ENCODE measurements at places on chromosomes 1 and 21. TPM values are rescaled to one million over a fixed set of nuclear protein-coding genes. Genes with fewer than 3 reads are reported as not detected.
A peak's percentile ranks its signal among the peaks of the same experiment; 100 is the strongest.

GRCh38 chr1:4527819-4528218 is 126.6 kb upstream of the AJAP1 start:
- H3K4me3 ChIP-seq, result no peak overlapping the region
- H3K4me1 ChIP-seq, result no peaks in the 10 kb centered on the region
- DNase-seq, result no peak
- H3K36me3 ChIP-seq, result no peaks in the 10 kb centered on the region
- H3K27me3 ChIP-seq, result no peaks in the 10 kb centered on the region
- H3K27ac ChIP-seq, result no peak overlapping the region

The FCGR3A gene
- not detected for total RNA-seq

The GBP6 gene
- not detected for total RNA-seq

GRCh38 chr1:89555550-89555949 is 30.9 kb downstream of the LRRC8B start:
- H3K27ac ChIP-seq, result no peak overlapping the region
- DNase-seq, result peak; percentile 12
- no peak overlapping the region for H3K4me3 ChIP-seq
- no peaks in the 10 kb centered on the region for H3K27me3 ChIP-seq
- no peaks in the 10 kb centered on the region for H3K36me3 ChIP-seq
- peaks cover 13% of the 10 kb centered on the region for H3K4me1 ChIP-seq

GRCh38 chr1:27314169-27314568 is 7.8 kb upstream of the TMEM222 start:
- DNase-seq, result no peak
- no peak overlapping the region for H3K27ac ChIP-seq

The DCDC2B gene
- not detected for total RNA-seq

DNA sequence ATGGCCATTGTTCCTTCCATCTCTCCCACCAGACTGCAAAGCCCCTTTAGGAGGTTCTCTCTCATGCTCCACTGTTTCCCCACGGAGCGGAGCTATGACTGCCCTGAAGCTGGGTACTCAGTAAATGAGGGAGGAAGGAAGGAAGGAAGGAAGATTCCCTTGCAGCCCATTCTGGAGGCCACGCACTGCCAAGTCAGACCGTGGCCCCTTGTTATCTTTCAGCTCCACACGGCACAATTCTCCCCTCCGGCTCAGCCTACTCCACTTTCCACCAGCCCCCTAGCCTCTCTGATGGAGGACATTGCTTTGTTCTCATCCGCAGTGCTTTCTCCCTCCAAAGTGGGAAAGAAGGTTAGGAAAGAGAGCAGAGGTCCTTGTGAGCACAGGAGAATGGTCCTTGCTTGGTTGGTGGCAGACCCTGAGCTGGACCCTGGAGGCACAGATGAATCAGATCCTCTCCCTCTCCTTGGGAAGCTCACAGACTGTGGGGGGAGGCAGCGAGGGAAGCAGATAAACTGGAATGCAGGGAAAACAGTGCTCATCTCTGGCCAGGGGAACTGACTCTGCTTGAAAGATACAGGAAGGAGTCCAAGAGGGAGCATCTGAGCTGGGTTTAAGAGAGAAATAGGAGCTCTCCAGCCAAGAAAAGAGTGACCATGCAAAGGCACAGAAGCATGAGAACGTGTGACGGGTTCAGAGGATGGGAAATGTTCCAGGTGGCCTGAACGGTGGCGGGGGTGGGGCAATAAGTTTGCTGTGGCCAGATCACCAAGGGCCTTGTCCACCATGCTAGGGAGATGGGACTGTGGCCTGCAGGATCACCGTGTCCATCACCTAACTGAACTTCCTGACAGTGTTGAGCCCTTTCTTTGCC is 52.6 kb downstream of the GLIS1 start:
- no peak overlapping the region for H3K27ac ChIP-seq
- no peak overlapping the region for H3K4me3 ChIP-seq
- no peaks in the 10 kb centered on the region for H3K4me1 ChIP-seq
- no peaks in the 10 kb centered on the region for H3K36me3 ChIP-seq
- H3K27me3 ChIP-seq, result peaks cover 3% of the 10 kb centered on the region
- DNase-seq, result no peak

GRCh38 chr1:54547601-54548388 is at the start of gene ACOT11:
Gene ACOT11, plus strand, starts transcription at chr1:54548228. Its CDS starts 82 bp downstream, at chr1:54548310.
- no peaks in the 10 kb centered on the region for H3K27me3 ChIP-seq
- H3K4me3 ChIP-seq, result peak within 1 kb of the TSS; percentile 22
- peak; percentile 87 for DNase-seq

DNA sequence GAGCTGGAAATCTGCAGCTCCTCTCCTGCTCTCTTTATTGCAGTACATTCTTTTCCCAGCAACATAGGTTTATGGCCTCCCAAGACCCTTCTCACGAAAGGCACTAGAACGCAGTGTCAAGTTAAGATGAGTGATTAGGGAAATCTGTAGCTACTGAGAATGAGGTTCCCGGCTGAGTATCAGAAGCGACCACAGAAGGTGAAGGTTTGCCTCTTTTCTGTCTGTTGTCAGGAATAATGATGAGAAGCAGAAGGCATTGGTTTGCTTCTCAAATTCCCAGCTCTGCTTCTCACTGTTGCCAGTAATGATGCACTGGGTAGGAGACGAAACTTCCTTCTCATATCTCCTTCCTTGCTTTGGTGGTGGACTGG is 128.4 kb downstream of the NTMT2 start:
- no peak for DNase-seq
- no peak overlapping the region for H3K4me3 ChIP-seq
- no peaks in the 10 kb centered on the region for H3K4me1 ChIP-seq
- no peaks in the 10 kb centered on the region for H3K36me3 ChIP-seq

DNA sequence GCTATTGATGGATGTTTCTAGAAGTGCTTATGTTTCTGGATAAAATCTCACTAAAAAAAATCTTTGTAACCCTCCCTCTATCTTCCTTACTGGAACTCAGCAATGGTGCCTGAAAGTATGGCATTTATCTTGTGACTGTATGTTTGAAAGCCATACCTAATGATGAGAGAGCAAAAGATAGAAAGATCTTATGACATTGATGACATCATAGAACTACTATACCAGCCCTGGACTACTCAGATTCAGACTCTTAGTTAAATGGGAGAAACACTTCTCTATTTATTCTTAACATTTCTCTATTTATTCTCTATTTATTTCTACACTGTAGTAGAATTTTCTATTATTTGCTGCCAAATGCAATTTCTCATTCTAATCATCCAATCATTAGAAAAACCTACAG is 32.7 kb upstream of the SYCP1 start:
- no peaks in the 10 kb centered on the region for H3K27me3 ChIP-seq
- no peak for DNase-seq
- H3K4me1 ChIP-seq, result no peaks in the 10 kb centered on the region

DNA sequence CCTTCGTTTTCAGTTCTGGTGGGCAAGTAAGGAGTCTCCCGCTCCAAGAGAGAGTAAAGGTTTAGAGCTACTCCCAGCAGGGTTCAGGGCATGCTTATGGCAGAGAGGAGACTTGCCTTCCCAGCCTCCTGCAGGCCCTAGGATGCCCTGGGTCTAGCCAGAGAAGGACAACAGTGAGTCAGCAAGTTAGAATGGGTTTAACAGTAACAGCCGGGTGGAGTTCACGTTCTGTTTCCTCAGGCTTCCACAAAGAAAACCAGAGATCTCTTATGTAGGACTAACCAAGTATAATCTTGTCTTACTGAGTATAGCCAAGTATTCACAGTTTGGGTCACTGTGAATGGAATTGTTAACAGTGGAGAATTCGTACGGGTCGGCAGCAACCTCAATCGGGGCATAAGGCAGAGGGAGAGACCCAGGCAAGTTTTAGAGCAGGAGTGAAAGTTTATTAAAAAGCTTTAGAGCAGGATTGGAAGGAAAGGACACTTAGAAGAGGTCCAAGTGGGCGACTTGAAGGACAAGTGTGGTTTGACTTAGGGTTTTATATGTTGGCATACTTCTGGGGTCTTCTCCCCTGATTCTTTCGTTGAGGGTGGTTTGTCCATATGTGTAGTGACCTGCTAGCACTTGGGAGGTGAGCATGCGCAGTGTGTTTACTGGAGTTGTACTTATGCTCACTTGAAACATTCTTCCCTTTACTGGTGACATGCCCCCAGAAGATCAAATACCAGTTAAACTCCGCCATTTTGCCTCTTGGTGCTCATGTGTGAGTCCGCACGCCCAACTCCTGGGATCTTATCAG is 4.5 kb downstream of the OVAAL start:
- peak overlapping the region; percentile 70 for H3K27ac ChIP-seq
- DNase-seq, result peak; percentile 49
- H3K4me3 ChIP-seq, result no peak overlapping the region
- no peaks in the 10 kb centered on the region for H3K27me3 ChIP-seq

DNA sequence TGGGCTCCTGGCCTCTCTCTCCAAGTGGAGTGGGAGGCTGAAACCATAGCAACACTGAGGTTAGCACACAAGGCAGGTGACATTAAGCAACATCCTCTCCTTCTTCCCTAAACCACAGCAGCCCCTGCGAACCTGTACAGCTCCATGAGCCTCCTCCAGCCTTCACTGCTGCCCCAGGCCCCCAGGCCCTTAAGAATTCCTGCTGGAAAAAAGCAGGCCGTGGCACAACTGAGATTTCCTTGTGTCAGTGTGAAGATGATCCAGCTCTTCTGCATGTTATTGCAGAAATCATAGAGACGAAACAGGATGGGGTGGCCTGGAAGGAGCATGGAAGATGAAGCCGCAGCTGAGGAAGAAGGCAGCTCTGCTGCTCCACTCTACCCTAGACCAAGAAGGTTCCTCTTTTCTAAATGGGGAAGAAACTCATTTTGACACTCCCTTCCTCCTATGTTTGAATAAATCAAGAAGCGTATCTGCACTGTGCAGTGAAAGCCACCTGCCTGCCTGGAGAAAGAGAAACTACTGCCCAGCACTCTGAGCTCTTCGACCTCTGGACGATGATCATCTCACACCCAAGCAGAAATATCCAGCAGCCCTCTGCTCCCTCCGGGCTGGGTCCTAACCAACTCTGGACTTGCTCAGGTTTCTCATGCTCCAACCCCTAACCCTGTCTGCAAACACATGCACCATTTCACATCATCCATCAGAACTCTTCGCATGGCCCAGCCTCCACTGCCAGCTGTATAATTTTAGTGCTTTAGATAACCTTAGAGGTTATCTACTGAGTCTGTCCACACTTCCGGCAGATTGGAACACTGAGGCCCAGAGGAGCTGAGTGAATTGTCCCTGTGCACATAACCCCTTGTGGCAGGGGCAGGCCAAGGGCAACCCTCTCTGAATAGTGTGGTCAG is 20.7 kb downstream of the SH3BP5L start:
- H3K27ac ChIP-seq, result peak overlapping the region; percentile 32
- peak; percentile 22 for DNase-seq
- H3K27me3 ChIP-seq, result no peaks in the 10 kb centered on the region
- peaks cover 9% of the 10 kb centered on the region for H3K4me1 ChIP-seq

GRCh38 chr1:6779089-6779805 is 6.0 kb upstream of the CAMTA1 start:
- H3K4me1 ChIP-seq, result peaks cover 6% of the 10 kb centered on the region
- H3K27me3 ChIP-seq, result no peaks in the 10 kb centered on the region
- no peak overlapping the region for H3K4me3 ChIP-seq
- H3K27ac ChIP-seq, result no peak overlapping the region
- H3K36me3 ChIP-seq, result no peaks in the 10 kb centered on the region

The C1orf174 gene
- total RNA-seq, result 20.3 TPM

DNA sequence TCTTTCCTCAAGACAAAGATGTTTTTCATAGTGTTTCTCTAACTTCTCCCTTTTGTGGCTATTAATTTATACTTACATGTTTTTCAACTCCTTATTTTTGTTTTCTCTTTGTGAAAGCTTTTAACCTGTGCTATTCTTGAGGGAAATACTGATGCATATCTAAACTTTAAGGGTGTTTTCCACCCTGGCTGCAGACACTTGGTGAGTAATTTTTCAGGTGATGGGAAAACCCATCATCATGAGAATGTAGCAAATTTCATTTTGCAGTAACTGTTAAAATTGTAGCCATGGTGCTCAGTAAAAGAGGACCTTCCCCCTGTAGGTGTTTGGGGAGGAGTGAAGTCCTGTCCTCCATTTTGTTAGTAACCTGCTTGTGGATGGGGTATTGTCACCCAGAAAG is 124.2 kb downstream of the LIPI start:
- H3K27ac ChIP-seq, result no peak overlapping the region
- H3K36me3 ChIP-seq, result no peaks in the 10 kb centered on the region
- no peak for DNase-seq
- H3K4me1 ChIP-seq, result no peaks in the 10 kb centered on the region

DNA sequence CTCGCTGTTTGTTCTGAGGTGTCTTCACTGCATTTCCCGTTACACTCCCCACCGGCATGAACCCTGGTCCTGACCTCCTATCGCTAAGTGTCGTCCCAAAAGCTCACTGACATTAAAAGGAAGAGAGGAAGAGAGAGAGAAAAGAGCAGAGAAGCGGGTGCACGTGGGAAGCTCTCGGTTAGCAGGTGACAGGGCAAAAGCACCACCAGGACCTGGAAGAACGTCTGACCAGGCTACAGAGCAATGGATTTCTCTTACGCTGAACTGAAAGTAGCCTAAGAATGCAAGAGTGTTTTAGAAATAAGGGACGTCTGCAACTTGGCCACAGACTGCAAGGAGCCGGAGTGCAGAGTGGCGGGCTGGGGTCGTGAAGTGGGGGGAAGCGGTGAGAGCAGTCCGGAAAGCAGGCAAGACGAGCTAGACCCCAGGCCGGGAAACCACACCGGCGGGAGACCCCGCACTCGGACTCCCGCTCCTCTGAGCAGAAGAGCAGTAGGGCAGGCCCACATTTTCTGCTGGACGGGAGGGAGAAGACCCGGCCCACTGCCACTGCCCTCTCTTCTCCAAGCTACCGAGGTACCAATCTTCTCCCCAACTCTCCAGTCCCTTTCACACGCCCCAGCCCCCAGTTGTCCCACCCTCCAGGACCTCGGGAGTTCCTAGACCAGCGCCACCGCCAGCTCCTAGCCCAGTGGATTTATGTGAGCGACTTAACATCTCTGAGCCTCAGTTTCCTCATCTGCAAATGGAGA is 8.3 kb upstream of the MPZL1 start:
- H3K36me3 ChIP-seq, result no peaks in the 10 kb centered on the region
- no peak overlapping the region for H3K27ac ChIP-seq
- H3K27me3 ChIP-seq, result no peaks in the 10 kb centered on the region
- H3K4me1 ChIP-seq, result no peaks in the 10 kb centered on the region
- DNase-seq, result peak; percentile 37
- peak overlapping the region; percentile 80 for H3K4me3 ChIP-seq

GRCh38 chr1:226549937-226550671 is 1.5 kb downstream of the STUM start:
- peaks cover 45% of the 10 kb centered on the region for H3K27me3 ChIP-seq
- DNase-seq, result no peak
- H3K36me3 ChIP-seq, result no peaks in the 10 kb centered on the region
- no peak overlapping the region for H3K27ac ChIP-seq

GRCh38 chr1:42955311-42956063 is 3.2 kb downstream of the SLC2A1 start:
- peaks cover 38% of the 10 kb centered on the region for H3K4me1 ChIP-seq
- no peak for DNase-seq
- H3K36me3 ChIP-seq, result peaks cover 11% of the 10 kb centered on the region
- H3K27me3 ChIP-seq, result no peaks in the 10 kb centered on the region
- H3K4me3 ChIP-seq, result peak overlapping the region; percentile 100

DNA sequence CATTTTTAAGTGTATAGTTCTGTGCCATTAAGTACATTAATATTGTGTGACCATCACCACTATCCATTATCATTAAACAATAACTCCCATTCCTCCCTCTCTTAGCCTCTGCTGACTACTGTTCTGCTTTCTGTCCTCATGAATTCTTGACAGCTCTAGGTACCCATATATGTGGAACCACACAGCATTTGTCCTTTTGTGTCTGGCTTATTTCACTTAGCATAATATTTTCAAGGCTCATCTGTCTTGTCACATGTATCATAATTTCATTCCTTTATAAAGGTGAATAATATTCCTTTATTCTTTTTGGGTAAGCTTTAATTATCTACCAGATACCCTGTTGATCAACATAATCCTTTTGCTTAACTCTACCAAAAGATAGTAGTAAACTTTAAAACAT is 47.7 kb downstream of the SPEN start:
- H3K27ac ChIP-seq, result no peak overlapping the region
- no peak overlapping the region for H3K4me3 ChIP-seq
- no peak for DNase-seq
- no peaks in the 10 kb centered on the region for H3K36me3 ChIP-seq
- H3K27me3 ChIP-seq, result no peaks in the 10 kb centered on the region

The ZNF683 gene
- not detected for total RNA-seq
